Effector CD4-positive, alpha-beta T cell (primary cell): ENCODE measurements at places on chromosomes 7 and 10.

- no peak for DNase-seq
Observed at GRCh38 chr7:6420680-6421079, 27.1 kb downstream of the DAGLB start.

DNA sequence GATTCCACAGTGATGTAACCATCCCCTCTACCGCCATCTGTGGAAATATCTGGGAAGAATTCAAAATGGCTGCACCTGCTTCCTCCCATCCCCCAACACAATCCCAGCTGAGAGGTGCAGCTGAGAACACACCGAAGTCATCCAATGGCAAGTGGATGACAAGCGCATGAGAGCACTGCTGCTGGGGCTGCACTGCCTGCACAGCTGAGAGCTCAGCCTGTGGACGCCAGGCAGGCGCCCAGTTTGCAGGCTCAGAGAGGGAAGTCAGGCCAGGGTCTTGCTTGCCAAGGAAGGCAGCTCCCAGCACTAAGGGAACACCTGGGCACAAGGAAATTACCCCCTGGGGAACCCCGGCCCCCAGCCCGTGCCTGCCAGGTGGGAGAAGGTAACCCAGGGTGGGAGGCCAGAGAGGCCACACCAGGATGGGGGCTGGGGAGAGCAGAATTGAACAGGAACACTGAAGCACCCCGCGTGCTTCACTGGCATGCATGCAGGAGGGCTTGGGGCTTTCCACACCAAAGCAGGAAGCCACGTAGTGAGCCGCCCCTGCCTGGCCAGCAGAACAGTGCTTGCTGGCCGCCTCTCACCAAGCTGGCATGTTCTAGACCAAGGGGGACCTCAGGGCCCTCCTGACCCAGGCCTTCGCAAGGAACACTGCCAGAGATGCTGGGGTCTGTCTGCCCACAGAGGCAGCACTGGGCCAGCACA lies 46.2 kb downstream of the FAM53B start:
- DNase-seq, result peak; percentile 44

GRCh38 chr10:73039635-73040034 lies 57.0 kb downstream of the P4HA1 start:
- DNase-seq, result no peak

- no peak for DNase-seq
Observed at GRCh38 chr10:58747687-58748086, 235.0 kb downstream of the BICC1 start.

DNA sequence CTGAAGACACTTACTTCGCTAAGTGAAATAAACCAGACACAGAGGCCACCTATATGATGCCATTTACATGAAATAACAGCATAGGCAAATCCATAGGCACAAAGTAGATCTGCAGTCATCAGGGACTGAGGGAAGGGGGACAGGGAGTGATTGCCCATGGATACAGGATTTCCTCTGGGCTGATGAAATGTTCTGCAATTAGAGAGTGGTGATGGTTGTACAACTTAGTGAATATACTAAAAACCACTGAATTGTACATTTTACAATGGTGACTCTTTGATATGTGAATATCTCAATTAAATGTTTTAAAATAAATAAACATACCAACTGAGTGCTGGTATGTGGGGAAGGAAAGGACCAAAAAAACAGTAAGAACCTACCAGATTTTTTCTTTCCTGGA lies 20.4 kb downstream of the PPA1 start:
- no peak for DNase-seq
